ENCODE measurements at places on chromosomes 5 and 9.
A peak's percentile ranks its signal among the peaks of the same experiment; 100 is the strongest.

DNA sequence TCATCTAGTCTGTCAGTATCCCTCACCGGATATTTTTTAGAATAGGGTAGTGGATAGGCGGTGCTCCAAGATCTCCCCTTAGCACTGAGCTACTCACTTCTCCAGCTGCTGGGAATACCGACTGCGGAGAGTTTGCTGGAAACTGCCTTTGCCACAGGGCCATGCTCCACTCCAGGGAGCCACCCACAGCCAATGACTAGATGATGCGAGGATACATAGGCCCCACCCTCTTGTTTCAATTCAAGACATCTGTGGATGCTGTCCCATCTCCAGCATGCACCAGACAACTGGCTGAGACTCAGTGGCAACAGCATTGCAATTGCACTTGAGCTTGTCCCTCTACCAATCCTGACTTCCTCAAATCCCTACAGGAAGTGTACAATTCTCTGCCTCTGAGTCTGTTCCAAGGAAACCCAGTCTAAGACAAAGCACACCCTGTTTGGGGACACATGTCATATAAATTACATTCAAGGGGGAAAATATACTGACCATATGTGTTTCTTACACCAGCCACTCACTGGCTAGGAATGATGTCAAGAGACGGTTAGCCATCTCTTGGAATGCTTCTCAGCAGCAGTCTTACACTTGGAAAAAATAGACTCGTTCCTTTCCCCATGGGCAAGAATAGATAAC is 312.6 kb upstream of the KIF2A start:
- no peak for DNase-seq

- no peak for DNase-seq
Measured at GRCh38 chr5:93588352-93589151, 5.5 kb downstream of the NR2F1 start.

GRCh38 chr9:124257844-124258606 is at the start of gene NEK6:
Gene NEK6, plus strand, starts transcription at chr9:124257949. Its CDS starts 44,016 bp downstream, at chr9:124301965.
- DNase-seq = peak; percentile 15

DNA sequence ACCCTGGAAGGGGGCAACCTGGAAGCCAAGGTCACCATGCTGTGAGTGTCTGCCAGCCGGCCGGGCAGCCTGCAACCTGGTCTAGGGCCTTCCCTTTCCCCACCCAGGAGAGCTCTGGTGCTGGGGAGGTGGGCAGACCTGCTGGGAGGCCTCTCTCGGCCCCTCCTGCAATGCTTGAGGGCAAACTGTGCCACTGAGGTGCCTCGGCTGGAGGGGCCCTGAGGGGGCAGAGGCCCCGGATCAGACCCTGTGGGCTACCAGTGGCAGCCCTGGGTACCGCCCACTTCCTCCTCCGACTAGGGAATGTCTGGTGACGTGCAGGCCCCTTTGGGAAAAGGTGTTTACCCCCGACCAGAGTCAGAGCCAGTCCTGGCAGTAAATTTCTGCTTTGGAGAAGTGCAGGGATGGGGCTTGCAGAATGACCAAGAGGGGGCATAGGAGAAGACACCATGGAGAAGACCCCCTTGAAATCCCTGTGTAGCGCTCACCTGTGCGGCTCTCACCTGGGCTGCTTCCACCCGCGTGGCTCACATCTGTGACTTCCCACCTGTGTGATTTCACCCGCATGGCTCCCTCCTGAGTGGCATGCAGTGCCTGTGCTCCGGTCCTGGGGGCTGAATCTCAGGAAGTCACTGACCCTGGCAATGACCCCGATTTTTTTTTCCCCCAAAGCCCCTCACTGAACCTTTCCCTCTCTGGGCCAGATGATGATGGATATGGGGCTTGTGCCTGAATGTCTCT is 1.1 kb downstream of the LCN1 start:
- no peak for DNase-seq

DNA sequence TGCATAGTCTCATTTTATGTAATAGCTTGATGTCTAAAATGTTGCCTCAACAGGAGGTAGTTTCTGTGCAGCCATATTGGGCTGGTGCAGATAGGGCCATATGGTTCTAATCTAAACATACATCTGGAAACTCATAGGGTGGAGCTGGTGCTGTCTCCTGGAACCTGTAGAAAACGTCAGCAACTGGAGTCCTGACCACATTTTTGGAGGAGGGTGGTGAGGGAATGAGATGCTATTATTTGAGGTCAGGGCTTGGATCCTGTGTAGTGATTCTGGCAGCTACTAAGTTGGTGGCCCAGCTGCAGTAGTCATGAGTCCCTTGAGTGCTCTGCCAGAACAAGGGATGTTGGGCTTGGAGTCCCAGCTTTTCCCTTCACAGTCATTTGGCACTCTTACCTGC is 14.1 kb downstream of the MAN2A1 start:
- no peak for DNase-seq
